ENCODE measurements at places on chromosomes 1 and 21. TPM values are rescaled to one million over a fixed set of nuclear protein-coding genes. Genes with fewer than 3 reads are reported as not detected.

Gene RPE65
- not detected for total RNA-seq

DNA sequence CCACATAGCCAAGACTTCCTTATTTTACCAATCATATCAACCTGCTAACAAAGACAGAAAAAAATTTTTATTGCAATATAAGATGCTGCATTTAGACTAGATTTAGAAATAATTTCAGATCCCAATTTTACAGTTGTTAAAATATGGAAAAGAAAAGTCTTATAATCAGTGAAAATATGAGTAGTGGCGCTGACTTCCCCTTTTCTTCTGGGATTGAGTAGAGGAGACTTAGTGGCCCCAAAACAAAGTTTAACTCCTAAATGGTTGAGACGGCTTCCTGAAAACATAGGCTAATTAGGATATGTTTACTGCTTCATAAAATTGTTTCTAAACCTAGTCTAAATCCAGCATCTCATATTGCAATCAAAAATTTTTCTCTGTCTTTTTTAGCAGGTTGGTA lies 68.4 kb downstream of the RAB3GAP2 start:
- no peak for DNase-seq

Gene SPRR2E
- total RNA-seq, result not detected

GRCh38 chr1:234111458-234112142 lies 207.1 kb downstream of the SLC35F3 start:
- DNase-seq, result peak; percentile 30

Gene CFAP74
- not detected for total RNA-seq

GRCh38 chr21:38181096-38181495 lies 75.7 kb upstream of the KCNJ15 start:
- peak; percentile 63 for DNase-seq

GRCh38 chr1:174036798-174037197 lies 14.6 kb upstream of the RC3H1 start:
- no peak for DNase-seq

- no peak for DNase-seq
Measured at GRCh38 chr1:190168116-190168892, 309.4 kb downstream of the BRINP3 start.

GRCh38 chr1:116254776-116255175 lies 118.3 kb upstream of the ATP1A1 start:
- DNase-seq, result peak; percentile 2

- DNase-seq, result no peak
Measured at GRCh38 chr1:194776657-194777056, 1590.2 kb upstream of the B3GALT2 start.

DNA sequence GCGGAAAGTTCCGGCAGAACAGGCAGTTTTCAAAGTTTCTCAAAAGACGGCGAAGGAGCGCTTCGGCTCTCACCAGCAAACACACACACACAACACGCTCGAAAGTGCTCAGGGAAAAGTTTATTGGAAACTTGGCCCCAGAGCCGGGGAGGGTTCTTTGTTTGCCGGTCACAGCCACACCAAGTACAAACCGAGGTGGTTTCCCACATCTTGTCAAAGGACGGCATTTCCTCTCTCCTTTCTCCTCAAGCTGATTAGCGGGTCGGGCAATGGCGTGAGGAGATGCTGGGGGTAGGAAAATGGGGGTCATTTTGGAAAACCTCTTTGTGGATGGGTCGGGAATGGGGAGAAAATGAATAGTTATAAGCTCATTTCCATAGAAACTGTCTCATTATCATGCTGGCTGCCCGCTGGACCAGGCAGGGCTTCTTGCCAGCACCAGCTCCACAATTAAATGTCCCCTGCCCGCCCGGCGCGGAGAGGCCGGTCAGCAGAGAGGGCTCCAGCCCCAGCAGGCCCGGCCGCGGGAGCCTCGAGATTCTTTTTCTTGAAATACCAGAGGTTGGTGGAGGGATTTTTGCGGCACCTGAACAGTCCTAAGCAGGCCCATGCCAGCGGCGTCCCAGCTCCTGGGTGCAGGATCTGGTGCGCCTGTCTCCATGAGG lies 92.3 kb downstream of the PRDM16 start:
- DNase-seq, result no peak

DNA sequence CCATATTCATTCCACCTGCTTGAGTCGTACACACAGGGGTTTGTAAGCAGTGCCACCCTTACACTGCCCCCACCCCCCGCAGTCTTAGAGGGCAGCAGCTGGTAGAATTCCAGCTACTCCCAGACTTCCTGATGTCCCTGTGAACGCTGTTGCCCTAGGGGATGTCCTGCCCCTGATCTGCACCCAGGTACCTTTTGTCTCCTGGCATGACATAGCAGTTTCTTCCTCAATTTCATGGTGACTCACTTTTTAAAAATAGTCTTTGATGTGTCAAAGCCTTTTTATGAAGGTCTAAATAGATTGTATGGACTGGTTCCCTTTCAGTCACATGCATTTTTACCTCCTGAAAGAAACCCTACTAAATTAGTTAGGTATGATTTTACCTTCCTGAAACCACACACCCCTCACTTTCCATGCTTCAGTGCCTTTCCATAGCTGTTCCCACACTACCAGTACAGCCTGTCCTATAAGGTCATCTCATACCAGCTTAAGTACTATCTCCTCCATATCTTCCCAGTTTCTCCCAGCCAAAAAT lies 76.4 kb downstream of the ST3GAL3 start:
- peak; percentile 56 for DNase-seq

DNA sequence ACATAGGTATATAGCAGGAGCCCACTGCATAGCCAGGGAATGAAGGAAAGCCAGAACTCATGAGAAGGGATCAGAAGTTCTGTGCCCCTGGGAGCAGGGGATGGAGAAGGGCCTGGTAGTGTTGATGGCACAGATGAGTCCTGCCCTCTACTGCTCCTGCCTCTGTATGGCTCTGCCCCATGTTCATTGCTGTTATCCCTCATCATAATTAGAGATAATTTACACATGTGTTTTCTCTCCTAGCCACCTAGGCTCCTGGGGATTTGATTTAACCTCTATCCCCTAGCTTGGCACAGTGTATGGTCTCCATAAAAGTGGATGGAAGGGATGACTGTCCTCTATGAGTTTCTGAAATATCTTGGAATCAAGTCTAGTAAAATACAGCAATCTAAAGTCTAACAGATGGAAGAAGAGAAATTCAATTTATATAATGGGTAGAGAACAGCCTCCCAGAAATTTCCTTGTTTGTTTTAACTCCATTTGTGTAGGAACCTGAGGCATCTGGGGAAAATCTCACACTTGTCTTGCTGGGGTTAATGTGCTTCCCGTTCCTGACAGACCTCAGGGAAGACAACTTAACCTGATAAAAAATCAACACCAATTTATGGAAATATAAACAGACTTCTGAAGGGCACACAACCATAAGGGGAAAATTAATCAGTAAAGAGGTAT lies 393.8 kb downstream of the HHAT start:
- no peak for DNase-seq

DNA sequence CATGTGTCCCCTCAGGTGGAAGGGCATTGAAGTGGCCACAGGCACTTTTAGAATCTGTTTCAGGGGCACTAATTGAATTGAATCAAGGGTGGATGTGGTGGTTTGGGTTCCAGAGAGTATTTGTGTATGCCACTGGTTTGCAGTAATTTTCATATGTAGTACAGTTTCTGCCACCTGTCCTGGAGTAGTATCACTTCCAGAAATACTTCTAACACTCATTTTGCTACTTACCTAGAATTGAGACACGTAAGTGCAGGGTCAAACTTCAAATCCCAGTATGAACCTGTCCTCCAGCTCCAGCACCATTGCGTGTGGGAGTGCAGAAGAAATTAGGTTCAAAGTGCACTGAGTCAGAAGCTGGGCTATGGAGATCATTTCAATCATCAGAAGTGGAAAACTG lies 26.8 kb downstream of the RSPH1 start:
- no peak for DNase-seq

Gene AGL
- total RNA-seq, result 7.6 TPM

- DNase-seq, result peak; percentile 88
Measured at GRCh38 chr21:35002879-35003722, 46.0 kb downstream of the RUNX1 start.

- peak; percentile 81 for DNase-seq
Measured at GRCh38 chr1:109643385-109644230, 12.3 kb upstream of the GSTM4 start.

GRCh38 chr21:46555225-46555617 lies 49.7 kb downstream of the S100B start:
- no peak for DNase-seq

Gene PLA2G2F
- not detected for total RNA-seq

DNA sequence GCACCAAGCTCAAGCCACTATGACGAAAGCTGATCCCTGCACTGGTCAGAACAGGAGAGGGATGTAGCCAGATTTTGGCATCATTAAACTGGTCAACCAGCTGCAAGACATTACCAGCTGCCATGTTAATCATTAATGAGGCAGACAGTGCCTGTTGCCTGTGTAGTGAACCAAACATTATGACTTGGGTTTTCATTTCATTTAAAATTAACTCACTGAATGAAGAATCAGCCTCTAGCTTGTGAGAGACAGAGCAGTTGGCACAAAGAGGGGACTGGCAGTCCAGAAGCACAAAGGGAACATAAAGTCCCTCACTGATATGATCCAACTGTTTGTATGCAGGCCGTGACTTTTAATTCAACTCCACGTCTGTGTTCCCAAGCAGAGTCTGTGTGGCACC lies 318.9 kb downstream of the SEC16B start:
- DNase-seq, result no peak

- no peak for DNase-seq
Measured at GRCh38 chr1:150110116-150110515, 39.6 kb upstream of the PLEKHO1 start.

DNA sequence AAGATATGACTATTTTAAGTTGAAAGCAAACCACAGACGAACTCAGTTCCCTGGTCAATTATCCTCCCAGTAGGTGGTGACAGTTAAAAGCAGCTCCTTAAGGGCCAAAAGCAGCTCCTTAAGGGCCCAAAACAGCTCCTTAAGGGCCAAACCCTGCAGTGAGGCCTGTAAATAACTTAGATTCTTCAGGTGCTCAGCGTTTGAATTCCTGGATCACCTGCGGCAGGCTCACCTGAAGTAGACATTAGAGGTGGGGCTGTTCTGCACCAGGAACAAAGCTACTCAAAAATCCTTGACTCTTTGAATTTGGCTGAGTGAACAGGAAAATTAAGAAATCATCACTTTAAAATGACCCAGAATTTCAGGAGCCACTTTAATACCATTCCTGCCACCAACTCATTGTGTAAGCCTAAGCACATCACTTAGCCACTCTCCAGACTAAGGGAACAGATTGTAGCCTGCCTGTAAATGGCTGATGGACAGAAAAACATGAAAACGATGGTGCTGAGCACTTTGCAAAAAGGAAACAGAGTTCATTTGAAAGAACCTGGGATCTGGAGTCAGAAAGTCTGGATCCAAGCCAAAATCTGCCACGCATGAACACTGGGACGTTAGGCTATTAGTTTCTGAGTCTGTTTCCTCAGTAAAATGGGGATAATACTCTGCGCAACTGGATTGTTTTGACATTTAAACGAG lies 126.9 kb downstream of the LRIG2 start:
- no peak for DNase-seq

Gene LCE3D
- total RNA-seq, result not detected

Gene CYP4B1
- not detected for total RNA-seq

GRCh38 chr1:20358761-20359263 lies 68.1 kb downstream of the VWA5B1 start:
- DNase-seq, result peak; percentile 50

Gene ATP1A4
- total RNA-seq, result not detected

GRCh38 chr1:241167121-241167630 lies 189.8 kb downstream of the RGS7 start:
- no peak for DNase-seq

Gene SLAMF9
- not detected for total RNA-seq

DNA sequence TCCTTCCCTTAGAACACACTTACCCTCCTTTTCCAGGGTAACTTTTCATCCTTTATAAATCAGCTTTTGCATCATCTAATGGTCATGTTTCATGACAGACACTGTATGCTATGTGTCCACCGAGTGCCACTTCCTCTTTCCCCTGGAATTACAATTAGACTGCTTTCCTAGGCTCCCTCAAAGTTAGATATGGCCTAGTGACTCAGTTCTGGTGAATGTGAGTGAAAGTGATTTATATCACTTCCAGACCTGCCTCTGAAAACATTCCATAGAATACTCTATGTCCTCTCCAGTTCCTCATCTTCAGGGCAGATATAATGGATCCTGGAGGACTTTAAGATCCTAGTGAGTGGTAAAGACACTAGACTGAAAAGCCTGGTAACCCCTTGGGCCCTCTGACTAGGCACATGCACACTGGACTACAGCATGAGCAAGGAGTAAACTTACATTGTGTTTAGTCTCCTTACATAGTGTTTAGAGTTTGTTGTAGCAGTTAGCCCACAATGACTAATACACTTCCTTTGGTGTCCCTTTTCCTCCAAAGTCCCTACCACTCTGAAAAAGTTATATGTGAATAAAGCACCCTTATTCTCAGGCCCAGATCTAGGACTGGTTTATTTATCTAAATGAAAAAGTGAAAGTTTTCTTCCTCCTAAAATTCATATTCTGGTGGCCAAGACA lies 59.3 kb downstream of the GPR88 start:
- DNase-seq, result peak; percentile 87
